ENCODE measurements at places on chromosomes 5 and 9.
A peak's percentile ranks its signal among the peaks of the same experiment; 100 is the strongest.

GRCh38 chr9:120982836-120983235 lies 56.2 kb upstream of the TRAF1 start:
- no peak for DNase-seq

DNA sequence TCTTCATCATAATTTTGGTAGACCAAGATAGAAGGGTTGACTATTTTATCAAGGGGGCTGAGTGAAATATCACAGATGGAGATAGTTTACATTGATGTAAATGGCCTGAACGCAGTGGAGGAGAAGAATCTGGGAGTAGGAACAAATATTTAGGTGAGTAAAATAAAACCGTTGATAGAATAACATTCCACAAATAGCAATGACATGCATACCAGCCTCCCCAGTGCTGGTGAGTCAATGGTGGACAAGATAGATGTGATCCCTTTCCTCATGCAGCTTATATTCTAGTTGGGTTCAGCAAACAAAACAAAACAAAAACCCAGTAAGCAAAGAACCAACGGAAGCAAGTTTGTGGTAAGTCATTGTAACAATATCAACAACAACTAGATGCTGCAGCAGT lies 385.2 kb downstream of the FAM170A start:
- DNase-seq: no peak

- no peak for DNase-seq
Observed at GRCh38 chr9:133341369-133342068, 5.5 kb upstream of the SURF6 start.

- no peak for DNase-seq
Observed at GRCh38 chr5:175862131-175863012, 9.0 kb upstream of the CPLX2 start.

GRCh38 chr5:169828385-169828784 lies 151.9 kb downstream of the INSYN2B start:
- DNase-seq: no peak

GRCh38 chr5:41414598-41414997 lies 95.8 kb downstream of the PLCXD3 start:
- no peak for DNase-seq

DNA sequence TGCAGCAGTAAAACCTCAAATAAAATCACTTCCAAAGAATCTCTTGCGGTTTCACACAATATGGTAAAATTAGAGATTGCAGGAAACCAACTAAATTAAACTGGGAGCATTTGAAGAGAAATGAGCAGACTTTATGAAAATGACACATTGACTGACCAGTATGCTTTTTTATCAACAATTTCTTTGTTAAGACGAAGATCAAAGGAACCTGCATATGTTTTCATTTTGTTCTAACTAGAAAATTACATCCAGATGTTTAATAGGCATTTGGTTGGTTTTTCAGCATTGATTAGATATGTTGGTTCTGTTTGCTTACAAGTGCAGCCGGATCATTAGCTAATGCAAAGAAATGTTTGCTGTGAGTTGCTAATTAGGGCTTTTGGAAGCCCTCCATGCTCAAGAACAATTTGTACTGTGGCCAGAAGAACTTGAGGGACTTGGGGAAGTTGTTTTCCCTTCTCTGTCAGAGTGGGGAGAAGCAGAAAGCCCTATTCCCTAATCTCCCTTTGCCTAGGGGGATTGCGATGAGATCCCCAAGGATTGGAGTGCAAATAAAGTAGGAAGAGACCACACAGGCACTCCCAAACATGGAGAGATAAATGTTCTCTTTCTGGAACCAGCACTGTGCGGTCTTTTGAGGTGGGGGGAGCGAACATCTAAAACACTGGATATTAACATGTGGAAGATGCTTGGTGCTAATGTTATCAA lies 4.5 kb upstream of the TLE1 start:
- no peak for DNase-seq

DNA sequence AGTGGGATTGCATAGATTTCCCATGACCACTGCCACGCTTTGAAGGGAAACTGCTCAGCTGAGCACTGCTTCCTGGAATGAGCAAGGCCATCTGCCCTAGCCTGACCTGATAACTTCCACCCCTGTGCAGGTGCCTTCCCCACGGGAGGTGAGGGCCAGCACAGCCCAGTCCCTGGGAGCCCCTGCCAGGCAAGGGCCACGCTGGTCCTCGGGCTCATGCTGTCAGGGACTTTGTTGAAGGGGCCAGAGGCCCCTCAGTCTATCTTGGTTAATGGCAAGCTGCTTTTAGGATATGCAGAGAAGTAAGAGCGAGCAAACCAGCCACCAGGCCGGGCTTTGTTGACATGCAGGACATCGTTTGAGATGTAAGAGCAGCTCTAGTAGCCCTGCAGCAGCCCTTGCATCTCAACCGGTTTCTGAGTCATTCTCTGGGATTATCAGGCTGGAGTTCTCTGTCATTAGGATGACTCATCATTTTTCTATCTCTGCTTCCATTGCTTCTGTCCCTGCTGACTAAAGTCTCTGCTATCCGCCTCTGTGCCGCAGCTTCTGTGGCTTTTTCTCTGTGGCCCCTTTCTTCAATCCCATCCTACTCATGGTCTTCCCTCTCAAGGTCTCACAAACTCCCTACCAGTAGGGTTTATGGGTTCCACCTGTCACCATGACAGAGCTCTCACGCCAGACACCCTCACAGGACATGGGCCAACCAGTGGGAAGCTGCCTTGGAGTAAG lies 30.6 kb upstream of the IQGAP2 start:
- DNase-seq: no peak

GRCh38 chr5:103295871-103296270 lies 37.3 kb downstream of the MACIR start:
- DNase-seq: no peak

DNA sequence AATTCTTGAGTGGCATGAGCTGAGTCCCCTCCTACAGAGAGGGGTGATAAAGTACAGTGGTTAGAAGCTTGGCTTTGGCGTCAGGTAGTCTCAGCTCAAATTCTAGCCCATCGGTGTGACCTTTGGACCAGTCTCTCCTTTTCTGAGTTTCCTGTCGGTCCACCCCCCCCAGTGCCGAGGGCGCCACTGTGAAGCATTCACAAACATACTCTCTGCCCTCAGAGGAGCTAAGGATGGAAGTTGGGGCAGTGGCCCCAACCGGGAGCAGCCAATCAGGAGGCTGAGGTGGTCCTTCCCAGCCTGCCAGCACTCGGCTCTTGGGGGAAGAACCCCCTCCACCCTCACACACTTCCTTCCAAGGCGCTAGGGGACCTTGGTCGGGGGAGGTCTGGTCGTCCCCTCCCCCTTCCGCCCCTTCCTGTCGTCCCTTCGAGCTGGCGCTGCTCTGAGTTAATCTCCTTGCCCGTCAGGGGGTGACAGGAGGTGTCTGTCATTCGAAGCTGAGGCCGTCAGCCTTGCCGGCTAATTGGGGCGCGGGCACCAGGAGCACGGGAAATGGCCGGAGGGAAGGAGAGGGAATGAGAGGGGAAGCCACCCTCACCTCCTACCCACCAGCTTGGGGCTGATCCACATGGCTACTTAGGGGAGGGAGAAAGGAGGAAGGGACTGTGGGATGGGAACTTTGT lies 53.0 kb downstream of the CXXC5 start:
- no peak for DNase-seq

DNA sequence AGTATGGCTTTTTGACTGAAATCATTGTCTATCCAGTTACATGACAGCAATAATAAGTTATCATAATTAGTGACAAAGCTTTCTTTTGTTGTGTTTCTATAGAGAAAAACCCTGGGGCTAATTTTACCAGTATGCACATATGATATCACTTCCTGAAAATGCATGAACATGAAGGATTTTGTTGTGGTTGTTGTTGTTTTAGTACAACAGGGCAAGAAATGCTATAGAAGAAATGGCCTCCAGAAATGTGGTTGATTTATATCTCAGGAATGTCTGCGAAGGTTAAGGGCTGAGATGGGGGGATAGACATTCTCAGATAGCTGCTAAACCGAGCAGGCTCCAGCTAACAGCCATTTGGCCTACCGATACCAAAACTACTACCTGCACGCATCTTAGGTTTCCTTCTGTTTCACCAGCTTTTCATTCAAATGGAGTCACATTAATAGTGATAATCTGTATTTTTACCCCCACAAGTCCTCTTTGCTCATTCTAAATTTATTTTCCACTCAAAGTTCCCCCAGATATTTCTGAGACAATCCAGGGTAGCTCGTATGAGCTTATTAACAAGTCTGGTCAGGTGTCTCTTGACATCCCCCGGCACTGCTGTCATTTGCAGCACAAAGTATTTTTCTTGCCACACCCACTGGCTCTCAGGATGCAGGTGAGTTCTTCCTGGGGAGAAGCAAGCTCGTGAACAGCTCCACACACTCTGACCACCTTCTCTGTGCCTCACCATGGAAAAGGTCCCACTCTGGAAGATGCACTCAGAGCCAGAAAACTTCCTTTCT lies 232.4 kb upstream of the GAS1 start:
- no peak for DNase-seq

GRCh38 chr9:15711531-15711930 lies 158.7 kb downstream of the CCDC171 start:
- no peak for DNase-seq

GRCh38 chr5:19175776-19176570 lies 812.0 kb downstream of the CDH18 start:
- no peak for DNase-seq

DNA sequence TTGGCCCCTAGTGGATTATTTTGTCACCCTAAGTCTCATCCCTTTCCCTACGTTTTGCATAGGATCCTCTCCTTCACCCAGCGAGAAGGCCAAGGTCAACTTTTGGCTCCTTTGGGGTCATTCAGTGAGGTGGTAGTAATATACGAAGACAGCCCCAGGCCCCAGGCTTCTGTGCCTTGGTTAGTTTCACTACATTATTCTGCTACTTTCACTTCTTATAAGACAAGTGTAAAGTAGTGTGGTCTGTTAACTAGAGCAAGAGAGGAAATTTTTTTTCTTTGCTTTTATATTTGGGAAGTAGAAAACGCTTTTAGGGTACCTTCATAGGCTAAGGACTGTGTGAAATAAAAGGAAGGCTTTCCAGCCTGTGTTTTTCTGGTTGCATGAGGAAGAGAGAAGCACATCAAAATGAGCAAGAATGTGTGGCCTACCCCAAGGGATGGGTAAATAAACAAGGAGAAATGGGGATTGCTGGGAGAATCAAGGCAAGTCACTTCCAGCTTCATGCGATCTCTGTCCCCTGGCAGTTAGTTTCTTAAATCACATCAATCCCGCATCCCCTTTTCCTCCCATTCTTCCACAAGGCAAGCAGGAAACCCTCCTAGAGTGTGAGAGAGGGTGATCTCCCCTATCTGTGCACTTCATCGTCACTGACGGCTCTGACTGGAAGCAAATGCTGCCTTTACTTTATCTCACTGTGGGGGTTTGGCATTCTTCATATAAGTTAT lies 677.0 kb upstream of the WWC1 start:
- DNase-seq: no peak

DNA sequence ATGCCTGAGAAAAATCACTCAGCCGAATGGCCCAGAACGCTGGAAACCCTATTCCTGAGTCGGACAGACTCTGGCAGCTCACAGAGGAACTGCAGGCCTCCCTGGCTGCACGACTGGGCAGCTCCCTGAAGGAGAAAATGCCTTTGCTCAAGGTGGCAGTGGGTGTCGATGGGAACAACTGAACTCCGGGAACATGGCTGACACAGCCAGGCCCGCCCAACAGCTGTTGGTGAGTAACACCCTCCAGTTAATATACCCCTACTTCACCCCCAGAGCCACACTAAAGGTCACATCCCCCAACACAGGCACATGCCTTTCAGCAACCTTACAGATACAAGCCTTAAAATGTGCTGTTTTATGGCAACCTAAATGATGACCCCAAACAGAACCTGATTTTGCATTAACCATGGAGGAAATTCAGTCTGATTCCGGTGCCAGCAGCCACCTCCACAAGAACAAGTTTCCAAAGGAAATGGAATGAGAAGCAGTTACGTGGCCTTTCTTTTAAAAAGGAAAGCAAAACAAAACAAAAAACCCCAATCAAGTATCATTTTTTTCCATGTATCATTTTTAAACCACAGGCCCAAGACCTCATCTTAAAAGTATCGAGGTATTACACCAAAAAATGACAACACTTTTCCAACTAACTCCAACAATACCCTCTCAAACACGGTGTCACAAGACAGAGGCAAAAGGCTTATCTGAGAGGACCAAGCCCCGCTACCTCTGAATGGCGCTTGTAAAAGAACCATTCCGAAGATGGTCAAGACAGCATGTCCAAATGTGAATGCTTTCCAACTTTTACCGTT lies 3.1 kb downstream of the KLF9 start:
- DNase-seq: peak; percentile 36

GRCh38 chr5:103224118-103224893 lies 34.3 kb upstream of the MACIR start:
- peak; percentile 64 for DNase-seq

DNA sequence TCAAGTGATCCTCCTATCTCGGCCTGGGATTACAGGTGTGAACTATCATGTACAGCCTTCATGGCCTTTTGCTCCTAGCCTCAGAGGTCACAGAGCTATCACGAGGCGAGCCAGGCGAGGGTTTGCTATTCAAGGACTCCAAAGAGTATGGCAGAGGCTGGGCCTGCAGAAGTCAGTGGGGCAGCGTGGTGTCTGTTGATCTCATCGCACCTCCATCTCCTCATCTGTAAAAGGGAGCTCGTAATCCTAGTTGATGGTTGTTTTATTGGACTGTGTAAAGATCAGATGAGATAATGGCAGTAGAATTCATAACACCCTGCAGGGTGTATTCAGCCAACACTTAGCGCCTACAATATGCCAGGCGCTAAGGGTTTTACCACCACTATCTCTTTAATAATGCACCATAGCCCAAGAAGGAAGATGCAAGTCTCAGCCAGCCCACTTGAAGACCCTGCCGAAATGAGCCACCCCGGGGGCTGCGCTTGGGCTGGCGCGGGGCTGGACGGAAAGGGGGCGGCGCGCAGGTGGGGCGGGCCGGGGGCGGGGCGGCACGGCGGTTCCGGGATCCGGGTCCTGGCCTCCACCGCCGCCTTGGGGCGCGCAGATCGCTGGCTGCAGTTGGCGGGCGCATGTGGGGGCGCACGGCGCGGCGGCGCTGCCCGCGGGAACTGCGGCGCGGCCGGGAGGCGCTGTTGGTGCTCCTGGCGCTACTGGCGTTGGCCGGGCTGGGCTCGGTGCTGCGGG lies at the start of gene GALNT12:
Gene GALNT12 (plus strand): TSS at position 601 of the 744 bp plus-strand sequence. CDS start 29 bp downstream, at position 630.
- DNase-seq: peak; percentile 50

DNA sequence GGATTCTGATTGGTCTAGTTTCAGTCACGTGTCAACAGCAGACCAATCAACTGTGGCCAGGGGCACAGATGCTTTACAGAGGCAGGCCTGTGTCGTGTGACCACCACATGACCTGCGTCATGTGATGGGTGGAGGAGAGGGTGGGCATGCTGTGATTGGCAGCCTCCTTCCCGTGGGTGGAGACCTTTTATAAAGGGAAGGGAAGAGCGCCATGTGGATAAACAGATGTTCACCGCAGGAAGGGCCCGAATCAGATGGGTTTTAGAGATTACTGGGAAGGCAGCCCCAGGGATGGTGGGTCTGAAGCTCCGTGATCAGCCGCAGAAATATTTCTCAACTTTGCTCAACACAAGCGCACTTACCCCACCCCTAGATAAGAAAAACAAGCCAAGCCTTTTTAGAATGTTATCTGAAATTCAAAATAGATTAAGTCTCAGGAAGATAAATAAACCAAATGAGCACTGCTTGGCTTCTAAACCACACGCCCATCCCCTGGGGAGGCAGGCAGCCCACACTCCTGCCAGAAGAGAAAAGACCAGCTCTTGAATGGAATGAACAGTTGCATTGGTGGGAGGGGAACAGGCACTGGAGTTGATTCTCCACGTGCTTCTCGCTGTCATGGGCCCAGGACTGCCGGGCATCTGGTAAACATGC lies 43.6 kb downstream of the ROPN1L start:
- no peak for DNase-seq

GRCh38 chr5:119583684-119584083 lies 45.7 kb upstream of the FAM170A start:
- DNase-seq: no peak

- DNase-seq: no peak
Observed at GRCh38 chr5:121399879-121400278, 451.8 kb upstream of the FTMT start.
